ENCODE measurements at places on chromosomes 4 and X.

GRCh38 chr4:5101571-5101970 lies 50.3 kb downstream of the STK32B start:
- DNase-seq = no peak

GRCh38 chr4:2813446-2814405 lies 20.8 kb downstream of the SH3BP2 start:
- no peak for DNase-seq

DNA sequence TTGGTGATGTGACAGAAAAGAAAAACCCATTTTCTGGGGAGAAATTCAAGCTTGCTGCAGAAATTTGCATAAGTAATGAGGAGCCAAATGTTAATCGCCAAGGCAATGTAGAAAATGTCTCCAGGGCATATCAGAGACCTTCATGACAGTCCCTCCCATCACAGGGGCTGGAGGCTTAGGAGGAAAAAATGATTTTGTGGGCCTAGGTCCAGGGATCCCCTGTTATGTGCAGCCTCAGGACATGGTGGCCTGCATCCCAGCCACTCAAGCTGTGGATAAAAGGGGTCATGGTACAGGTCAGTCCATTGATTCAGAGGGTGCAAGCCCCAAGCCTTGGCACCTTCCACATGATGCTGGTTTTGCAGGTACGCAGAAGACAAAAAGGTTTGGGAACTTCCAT lies 90.7 kb downstream of the TGIF2LX start:
- no peak for DNase-seq

DNA sequence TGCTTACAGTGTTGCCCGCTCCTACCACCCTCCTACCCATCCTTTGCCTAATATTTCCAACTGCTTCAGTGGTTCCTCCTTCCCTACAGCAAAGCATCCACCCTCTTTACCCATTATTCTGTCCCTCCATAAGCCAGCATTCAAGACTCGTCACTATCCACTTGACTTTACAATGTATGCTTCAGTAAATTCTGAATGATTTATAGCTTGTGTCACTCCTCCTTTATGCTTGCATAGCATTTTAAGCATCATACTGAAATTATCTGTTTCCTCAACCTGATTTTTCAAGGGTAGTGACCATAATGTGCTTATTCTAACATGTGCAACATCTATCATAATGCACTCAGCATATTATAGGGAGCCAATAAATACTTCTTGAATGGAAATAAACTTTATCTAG lies 365.5 kb downstream of the RAB28 start:
- DNase-seq = no peak

DNA sequence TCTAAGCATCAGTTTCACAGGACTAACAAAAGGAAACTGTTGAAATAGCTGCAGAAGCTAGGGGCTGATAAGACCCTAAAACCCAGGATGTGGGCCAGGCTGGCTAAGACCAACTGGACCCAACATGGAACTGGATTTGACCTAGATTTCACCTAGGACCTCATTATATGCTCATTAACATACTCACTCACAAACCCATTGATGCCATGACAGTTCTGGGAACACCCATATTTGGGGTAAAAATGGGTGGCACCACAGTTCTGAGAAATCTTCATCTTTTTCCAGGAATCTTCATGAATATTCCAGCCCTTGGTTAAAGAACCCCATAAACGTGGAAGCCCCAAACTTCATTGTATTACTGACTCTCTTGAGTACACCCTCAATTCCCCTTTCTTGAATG lies 41.1 kb downstream of the HSD17B13 start:
- DNase-seq = no peak

DNA sequence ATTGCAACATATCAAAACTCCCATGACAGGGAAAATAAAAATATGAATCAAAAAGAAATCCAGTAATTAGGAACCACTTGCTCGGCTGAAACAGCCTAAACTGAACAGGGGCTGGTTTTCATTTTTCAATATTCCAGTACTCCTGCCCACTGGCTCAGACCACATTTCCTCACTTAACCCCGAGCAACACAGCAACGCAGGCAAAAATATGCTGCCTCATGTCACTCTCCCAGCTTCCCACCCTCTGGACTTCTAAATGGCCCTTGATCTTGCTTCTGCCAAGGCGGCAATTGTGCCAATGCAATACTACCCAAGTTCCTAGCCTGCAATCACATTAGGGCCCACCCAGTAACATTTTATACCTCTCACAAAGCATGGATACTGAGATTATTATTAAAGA lies 30.6 kb downstream of the USP46 start:
- no peak for DNase-seq
